ENCODE measurements at places on chromosomes 5 and 9. TPM values are rescaled to one million over a fixed set of nuclear protein-coding genes. Genes with fewer than 3 reads are reported as not detected.

The LECT2 gene
- not detected for total RNA-seq

The ENTPD2 gene
- total RNA-seq = 0.55 TPM

The SELENOP gene
- total RNA-seq = 11.4 TPM

The TPPP gene
- total RNA-seq = 1.9 TPM

The GABRA1 gene
- total RNA-seq = 0.41 TPM

The LCN9 gene
- 4.8 TPM for total RNA-seq

The SPAG8 gene
- total RNA-seq = 0.52 TPM

The PFN3 gene
- not detected for total RNA-seq

The LOX gene
- total RNA-seq = 1,249 TPM

The PCDHB2 gene
- 44.3 TPM for total RNA-seq

The DDX4 gene
- not detected for total RNA-seq

The IL3 gene
- not detected for total RNA-seq

The PCDHA10 gene
- 16.0 TPM for total RNA-seq

The ARID3C gene
- total RNA-seq = 0.16 TPM

The HACD4 gene
- total RNA-seq = 2.1 TPM

The TRIM36 gene
- total RNA-seq = 4.4 TPM

The SEMA5A gene
- 15.3 TPM for total RNA-seq

The PRDM9 gene
- not detected for total RNA-seq

The BHMT2 gene
- total RNA-seq = not detected

The TMOD1 gene
- total RNA-seq = 0.48 TPM

The CDKN2B gene
- total RNA-seq = 306 TPM

The PITX1 gene
- total RNA-seq = not detected

The TEK gene
- 2.3 TPM for total RNA-seq

The TYRP1 gene
- 0.26 TPM for total RNA-seq

The DCP2 gene
- 48.9 TPM for total RNA-seq

The MLANA gene
- not detected for total RNA-seq

The ARHGEF28 gene
- total RNA-seq = 8.1 TPM

The BNC2 gene
- total RNA-seq = 38.0 TPM

The PPP3R2 gene
- total RNA-seq = not detected

The HTR4 gene
- total RNA-seq = not detected

The NRARP gene
- total RNA-seq = 7.3 TPM

The PLCXD3 gene
- total RNA-seq = 0.55 TPM

The SOX30 gene
- total RNA-seq = 0.14 TPM

The FCN1 gene
- not detected for total RNA-seq

The MSANTD3 gene
- 76.0 TPM for total RNA-seq

The DIPK1B gene
- 23.2 TPM for total RNA-seq

The CSF2 gene
- not detected for total RNA-seq

The SPOCK1 gene
- 71.0 TPM for total RNA-seq

The SMC2 gene
- total RNA-seq = 9.8 TPM

The CAMK2A gene
- total RNA-seq = 1.6 TPM

The DMXL1 gene
- total RNA-seq = 24.5 TPM

The PCDHA9 gene
- 1.1 TPM for total RNA-seq

The ADGRD2 gene
- not detected for total RNA-seq

The PCDHGB3 gene
- 0.10 TPM for total RNA-seq

The ROR2 gene
- 4.9 TPM for total RNA-seq

The NMUR2 gene
- not detected for total RNA-seq

The FAM221B gene
- not detected for total RNA-seq

The PCDHGB7 gene
- 22.4 TPM for total RNA-seq
